ENCODE measurements at places on chromosomes 13 and 19.

- DNase-seq = no peak
Observed at GRCh38 chr13:44874886-44875630, 114.2 kb downstream of the NUFIP1 start.

DNA sequence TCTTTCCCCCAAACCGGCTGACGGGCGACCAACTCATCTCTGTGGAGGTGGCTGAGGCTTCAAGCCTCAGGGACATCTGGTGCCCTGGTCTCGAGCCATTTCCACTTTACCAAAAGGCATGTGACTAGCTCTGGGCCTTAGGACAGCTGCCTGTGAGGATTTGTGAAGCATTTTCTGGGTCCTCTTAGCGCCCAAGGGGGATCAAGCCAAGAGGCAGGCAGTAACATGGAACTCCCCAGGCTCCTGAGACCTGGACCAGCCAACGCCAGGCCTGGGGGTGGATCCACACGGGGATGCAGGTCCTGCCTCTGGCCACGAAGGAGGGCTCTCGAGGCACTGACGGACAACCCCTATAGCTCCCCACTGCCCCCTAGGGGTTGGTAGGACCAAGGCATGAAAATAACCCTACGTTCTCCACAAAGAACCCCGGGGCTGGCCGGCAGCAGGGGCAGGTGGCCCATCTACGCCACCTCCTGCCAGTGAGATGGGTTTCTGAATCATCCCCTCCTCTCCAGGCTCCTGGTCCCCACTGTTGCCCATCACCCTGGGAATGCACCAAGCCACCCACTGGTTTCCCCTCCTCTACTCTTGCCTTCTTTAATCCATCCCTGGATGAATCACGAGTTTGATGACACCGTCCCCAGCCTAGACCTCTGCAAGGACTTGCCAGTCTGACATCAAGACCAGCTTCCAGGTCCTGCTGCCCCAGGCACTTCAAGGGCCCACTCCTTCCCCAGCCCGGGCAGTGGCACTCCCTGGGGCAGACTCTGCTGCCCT, 7.0 kb upstream of the MYDGF start:
- DNase-seq = no peak

DNA sequence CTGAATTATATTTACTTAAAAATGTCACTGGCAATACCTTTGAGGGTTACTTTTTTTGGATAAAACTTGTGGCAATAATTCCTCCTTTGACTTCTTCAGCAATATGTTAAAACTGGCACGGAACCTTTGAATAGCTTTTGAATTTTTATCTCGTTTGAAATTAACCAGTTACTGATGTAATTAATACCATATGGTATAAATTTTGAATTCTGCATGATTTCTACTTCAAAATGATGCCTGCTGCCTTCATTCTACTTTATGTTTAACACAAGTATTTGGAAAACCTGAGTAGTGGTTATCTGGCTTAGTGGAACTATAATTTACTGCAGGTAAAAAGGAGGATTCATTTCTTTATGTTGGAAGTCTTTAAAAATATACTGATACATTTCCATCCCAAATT, 85.3 kb downstream of the LRCH1 start:
- DNase-seq = no peak

DNA sequence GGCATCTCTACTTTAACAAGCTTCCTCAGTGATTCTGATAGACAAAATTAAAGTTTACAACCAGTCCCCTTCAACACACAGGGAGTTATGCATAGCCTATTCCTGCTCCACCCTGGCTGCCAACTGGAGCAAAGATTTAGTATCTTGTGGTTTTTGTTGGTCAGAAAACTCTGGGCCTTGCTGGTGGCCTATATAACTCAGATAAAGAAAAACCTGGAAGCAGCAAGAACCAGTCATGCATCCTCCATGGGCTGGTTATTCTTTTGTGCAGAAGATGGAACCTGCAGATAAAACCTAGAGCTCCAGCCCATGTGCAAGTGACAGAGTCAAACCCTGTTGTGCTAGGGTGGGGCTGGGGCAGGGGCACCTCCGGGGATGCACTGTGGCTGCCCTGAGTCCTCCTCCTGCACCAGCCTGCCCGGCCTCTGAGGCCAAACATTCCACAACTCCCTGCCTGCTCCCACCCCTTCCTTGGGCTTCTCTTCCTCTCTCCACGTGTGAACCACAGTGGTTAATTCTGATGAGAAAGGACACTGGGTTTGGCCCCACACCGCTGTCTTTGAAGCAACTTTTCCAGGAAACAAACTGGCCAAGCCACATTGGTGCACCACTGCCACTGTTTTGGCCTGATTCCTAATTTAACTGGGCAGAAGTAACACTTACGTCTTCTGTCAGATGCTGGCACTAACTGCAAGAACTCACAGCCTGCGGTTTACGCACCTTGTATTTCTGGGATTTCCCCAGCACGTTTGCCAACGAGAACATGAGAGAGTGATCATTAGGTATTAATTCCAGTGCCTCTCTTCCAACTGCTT, 23.3 kb upstream of the GGACT start:
- DNase-seq = no peak

- DNase-seq = no peak
Observed at GRCh38 chr13:95298169-95298965, 2.9 kb downstream of the ABCC4 start.

DNA sequence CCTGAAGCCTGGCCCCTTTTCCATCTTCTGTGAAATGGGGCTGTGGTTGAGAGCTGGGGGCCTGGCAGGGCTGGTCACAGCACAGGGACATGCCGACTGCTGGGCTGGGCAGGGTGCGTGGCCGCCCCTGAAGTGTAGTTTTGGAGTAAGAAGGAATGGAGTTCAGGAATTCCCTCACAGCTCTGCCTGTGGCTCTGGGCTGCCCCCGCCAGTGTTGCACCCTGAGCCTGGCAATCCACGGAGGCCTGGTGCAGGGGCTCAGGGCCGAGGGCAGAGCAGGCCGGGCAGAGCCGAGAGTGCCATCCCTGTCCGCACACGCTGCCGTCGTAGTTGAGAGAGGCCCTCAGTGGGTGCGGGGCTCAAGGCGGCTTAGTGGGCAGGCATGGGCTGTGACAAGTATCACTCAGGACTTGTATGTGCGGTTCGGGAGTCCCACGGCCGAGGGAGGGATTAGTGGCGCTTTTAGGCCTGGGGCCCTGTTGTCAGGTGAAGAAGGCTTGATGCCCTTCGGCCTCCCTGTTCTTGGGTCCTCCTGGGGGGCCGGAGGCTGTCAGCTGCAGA, 9.7 kb downstream of the SPPL2B start:
- DNase-seq = no peak

GRCh38 chr13:71922194-71922593, 55.2 kb upstream of the DACH1 start:
- DNase-seq = no peak

DNA sequence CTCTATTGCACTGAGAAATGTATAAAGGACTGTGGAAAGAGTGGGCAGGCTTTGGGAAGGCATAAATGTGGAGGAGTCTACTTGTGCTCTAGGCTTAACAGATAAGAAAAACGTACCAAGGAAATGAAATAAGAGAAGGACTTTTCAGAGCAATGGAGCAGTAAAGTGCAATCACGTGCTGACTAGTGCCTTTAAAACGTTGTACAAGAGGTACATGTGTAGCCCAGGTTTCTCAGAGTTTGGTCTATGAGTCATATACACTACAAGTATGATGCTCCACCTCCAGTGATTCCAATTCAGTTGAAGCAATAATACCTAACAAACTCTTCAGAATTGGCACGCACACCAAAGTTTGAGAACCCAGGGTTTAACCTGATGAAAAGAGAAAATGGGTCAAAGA, 13.4 kb upstream of the FNDC3A start:
- DNase-seq = no peak

DNA sequence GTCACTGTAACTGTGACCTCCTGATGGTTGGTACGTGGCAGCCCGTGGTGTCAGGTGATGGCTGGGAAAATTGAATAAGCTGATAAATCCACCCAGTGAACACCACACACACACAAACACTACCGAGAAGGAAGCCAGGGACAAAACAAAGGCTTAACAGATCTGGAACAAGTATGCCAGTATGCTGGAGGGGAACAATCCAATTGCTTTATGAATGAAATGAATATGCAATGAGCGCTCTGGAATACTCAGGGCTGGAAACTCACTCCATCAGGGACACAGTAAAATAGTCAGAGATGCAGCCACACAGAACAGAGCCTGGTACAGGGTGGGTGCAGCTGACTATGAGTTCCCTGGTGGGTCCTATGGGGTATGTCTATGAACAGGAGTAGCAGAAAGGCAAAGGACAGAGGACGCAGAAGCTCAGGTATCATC, 16.7 kb downstream of the TMTC4 start:
- DNase-seq = no peak

DNA sequence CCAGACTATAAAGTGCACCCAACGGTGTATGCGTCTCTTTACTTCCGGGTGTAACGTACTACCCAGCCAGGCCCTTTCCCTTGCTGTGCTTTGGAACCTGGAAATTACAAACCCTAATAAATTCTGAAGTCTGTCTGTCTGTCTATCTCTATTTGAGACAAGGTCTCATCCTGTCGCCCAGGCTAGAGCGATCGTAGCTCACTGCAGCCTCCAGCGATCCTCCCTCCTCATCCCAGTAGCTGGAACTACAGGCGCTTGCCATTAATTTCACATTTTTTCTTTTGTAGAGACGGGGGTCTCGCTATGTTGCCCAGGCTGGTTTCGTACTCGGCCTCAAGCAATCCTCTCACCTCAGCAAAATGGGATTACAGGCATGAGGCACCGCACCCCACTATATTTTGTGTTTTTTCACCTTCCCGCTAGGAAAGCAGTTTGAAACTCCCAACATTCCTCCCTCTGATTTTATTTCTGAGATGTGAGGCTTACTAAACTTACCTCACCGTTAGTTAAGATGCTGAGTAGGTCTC, 469 bp upstream of the RNF6 start:
- DNase-seq = no peak

- DNase-seq = no peak
Observed at GRCh38 chr13:110326263-110326904, 19.3 kb downstream of the COL4A2 start.

DNA sequence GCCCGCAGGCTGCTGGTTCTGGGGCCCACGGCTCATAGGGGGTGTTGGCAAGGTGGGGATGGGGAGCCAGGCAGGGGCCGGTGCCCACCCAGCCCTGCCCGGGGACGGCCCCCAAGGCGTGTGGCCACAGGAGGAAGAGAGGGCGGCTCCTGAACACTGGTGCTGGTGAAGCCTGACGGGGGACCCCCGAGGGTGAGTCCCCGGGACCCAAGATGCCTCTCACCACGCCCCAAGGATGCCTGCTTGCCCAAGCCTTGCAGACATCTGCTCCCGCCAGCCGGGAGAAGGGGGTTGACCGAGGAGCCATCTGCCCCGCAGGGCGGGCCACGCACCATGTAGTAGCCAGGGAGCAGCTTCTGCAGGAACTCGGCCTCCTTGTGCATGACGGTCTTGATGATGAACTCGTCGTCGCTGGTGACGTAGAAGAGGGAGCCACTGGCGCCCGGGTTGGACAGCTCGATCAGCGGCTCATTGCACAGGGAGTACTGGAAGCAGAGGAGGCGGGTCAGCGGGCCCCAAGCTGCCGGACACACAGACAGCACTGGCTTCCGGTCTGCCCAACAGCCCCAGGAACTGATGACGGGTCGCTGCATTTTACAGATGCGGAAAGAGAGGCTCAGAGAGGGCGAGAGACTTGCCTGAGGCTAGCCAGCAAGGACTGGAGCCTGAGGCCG, 29.6 kb upstream of the CACTIN start:
- DNase-seq = no peak

GRCh38 chr13:83197316-83197715, 685.0 kb downstream of the SLITRK1 start:
- DNase-seq = no peak

- DNase-seq = no peak
Observed at GRCh38 chr19:6235031-6235951, 44.5 kb downstream of the MLLT1 start.

DNA sequence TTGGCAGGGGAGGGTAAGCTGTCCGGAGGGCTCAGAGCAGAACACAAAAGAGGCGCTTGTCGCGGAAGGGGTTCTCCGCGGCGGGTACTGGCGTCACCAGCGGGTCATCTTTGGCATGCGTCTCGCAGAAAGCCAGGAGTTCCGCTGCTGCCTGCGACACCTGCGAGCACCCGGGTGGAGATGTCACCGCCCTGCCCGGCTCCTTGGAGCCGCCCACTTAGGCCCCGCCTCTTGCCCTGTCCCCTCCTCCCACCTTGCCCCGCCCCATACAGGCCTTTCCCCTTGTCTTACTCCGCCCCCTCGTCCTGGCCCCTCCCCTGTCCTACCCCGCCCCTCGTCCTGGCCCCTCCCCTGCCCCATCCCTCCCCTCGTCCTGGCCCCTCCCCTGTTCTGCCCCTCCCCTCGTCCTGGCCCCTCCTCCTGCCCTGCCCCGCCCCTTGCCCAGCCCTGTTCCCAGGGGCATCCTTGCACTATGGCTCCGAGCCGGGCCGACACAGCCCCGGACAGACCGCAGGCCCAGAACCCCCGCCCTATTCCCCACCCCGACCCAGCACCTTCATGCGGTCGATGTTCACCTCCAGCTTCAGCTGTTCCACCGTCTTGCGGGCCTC, 1.9 kb downstream of the GNG8 start:
- DNase-seq = no peak

DNA sequence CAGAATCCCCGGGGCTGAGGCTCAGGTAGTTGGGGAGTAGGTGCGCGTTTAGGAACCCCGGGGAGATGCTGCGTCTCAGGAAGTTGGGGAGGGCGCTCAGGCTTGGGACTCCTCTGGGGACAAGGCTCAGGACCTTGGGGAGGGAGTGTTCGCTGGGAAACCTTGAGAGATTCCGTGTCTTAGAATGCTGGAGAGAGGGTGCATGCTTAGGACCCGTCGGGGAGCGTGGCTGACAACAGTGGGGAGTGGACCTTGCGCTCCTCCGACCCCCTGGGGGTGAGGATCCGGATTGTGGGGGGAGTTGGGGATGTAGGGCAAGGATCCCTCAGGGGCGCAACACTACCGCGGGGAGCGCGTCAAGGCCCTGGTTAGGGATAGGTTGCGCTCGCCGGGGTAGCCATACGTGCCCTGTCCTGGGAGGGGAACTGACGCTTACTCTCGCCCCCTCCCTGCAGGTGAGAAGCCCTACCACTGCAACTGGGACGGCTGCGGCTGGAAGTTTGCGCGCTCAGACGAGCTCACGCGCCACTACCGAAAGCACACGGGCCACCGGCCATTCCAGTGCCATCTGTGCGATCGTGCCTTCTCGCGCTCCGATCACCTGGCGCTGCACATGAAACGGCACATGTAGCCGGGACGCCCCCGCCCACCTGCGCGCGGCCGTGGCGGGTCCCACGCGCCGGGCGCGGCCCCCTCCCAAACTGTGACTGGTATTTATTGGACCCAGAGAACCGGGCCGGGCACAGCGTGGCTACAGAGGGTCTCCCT, 2.0 kb downstream of the KLF2 start:
- DNase-seq = no peak
